AML-193 (cell line): ENCODE measurements at places on chromosomes 1 and 21.

DNA sequence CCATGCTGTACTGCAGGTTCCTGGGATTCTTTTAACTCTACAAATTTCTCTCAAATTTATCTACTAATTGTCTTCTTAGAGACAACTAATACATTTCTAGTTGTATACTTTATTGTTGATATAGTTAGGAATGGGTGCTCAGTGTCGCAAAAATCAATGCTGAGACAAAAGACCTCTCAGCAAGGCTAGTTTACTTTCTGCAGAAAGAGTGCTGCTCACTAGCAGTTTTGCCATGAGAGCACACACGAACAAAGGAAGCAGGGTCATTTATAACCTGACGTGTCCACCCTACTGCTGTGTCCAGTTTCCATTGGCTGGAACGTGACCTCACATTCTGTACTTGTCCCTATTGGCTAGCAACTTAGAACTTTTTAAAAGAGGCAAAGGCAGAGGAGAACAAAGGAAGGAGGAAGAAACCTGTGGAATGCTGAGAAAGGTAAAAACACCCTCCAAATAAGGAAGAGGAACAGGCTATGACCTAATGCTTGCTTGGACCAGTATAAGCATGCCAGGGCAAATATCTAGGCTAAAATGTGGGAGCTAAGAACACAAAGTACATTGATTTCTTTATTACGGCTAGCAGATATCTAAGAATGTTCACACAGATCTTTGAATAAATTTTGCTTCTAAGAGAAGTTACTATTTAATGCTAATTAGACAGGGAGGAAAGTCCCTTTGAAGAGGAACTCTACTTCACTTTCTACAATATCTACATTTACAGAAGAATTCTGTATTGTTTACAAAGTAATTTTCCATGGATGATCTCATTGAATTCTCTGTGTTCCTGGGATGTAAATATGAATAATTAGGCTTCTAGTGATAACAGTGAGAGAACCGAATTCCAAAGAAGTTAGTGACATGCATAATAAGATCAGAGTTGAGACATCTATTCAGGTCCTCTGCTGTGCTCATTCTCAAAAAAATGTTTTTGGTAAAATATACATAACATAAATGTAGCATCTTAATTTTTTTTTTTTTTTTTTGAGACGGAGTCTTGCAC is 86.0 kb upstream of the MAP10 start:
- DNase-seq = no peak

GRCh38 chr1:191134796-191135195 is 657.1 kb upstream of the BRINP3 start:
- no peak for DNase-seq

DNA sequence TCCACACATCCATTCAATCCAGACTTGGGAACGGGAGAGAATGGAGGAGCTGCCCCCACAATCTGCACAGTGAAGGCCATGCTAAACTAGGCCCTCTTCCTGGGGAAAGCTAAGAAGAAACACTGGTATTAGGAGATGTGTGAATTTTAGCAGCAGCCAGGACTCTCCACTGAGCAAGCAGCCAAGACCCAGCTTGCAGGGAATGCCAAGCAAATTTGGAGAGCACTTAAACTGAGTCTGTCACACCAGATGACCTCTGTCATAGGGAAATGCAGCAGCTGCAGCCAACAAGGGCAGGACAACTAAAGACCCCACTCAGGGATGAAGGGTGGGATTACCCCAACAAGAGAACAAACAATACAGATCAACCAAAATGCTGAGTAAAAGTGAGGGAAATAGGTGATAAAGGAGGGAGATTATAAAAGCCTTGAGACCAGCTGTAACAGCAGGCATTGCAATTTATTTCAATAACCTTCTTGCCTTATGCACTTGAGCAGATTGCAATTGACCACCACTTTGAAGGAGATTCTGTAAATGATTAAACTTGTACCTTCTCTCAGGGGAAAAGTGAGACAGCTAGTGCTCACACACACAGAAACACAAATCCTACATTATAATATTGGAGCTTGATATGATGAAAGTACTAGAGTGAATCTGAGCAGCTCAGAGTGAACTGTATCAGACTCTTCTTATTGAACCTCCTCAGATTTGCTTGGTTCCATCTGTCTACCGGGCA is 2.5 kb upstream of the CLCA1 start:
- no peak for DNase-seq

- no peak for DNase-seq
Observed at GRCh38 chr1:193156117-193156821, 30.1 kb downstream of the B3GALT2 start.
